ENCODE measurements at places on chromosomes 1 and 21. TPM values are rescaled to one million over a fixed set of nuclear protein-coding genes. Genes with fewer than 3 reads are reported as not detected.

The ANGPTL3 gene
- total RNA-seq: not detected

The SPAG17 gene
- total RNA-seq: not detected

The PSMB4 gene
- total RNA-seq: 292 TPM

The CHAF1B gene
- total RNA-seq: 27.4 TPM

- DNase-seq: no peak
Observed at GRCh38 chr1:181152892-181153633, 64.6 kb downstream of the IER5 start.

The FAM229A gene
- 2.6 TPM for total RNA-seq

DNA sequence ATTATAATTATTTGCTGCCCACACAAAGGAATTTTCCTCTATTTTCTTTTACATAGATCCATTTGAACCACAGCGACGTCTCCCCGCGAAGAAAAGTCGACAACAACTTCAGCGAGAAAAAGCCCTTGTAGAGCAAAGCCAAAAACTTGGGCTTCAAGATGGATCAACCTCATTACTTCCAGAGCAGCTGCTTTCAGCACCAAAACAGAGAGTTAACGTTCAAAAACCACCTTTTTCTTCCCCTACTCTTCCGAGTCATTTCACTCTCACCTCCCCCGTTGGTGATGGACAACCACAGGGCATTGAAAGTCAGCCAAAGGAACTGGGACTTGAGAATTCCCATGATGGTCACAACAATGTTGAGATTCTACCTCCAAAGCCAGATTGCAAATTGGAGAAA, 7.2 kb downstream of the GORAB start:
- no peak for DNase-seq

- no peak for DNase-seq
Observed at GRCh38 chr1:6694121-6694713, 7.4 kb downstream of the DNAJC11 start.

The PRDM16 gene
- total RNA-seq: 0.21 TPM

GRCh38 chr1:30536530-30536929, 186.9 kb downstream of the MATN1 start:
- no peak for DNase-seq

The PLA2G2A gene
- total RNA-seq: not detected

DNA sequence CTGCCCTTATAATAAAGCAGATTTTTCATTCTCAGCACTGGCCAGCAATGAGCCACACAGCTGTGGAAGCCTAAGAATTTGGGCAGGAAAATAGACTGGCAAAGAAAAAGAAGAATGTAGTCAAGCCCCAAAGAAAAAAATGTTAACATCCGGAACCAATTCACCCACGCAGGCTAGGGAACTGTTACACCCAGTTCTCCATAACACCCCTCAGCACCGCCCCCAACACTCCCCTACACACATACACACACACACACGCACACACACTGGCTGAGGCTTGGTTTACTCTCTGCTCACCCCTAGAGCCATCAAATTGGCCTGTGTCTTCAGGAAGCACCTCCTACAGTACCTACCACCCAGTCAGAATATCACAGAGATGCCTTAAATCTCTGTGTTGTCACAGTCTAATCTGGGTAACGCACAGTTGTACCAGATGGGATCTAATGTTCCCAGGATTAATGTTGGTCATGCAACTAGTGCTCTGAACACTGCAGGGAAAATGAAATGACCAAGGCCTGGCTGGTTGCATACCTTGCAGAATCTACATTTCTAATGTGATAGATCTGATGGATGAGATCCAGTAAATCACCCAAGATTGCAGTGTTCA, 14.5 kb downstream of the TBX15 start:
- DNase-seq: no peak

The PDZK1IP1 gene
- not detected for total RNA-seq

DNA sequence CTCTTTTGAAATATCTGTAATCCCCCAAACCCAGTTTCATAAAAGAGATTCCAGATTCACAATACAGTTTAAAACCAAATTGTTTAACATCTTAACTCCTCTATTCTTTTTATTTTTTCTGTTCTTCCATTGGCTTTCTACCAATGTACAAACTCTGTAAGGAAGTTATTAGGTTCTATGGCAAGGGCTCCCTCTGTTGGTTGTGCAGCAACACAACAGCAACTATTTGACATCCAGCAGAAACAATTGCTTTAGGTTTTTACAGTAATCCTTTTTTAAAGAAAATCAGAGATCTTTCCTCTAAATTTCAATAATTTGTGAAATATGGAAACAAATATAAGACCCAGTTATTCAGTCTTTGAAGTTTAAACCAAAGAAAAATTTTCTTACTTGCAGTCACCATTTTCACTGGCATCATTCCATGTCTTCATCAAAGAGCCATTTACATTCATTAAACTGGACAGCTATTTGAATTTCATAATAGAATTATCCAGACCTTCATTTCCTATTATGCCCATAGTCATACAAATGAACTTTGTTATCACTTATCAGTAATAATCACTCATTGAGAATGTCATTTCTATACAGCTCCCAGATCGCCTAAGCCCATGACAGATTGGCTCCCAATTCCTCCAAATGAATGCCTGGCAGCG, 46.5 kb upstream of the RNF11 start:
- DNase-seq: peak; percentile 66

GRCh38 chr1:191320062-191320461, 838.2 kb upstream of the RGS18 start:
- no peak for DNase-seq

The PODN gene
- not detected for total RNA-seq

DNA sequence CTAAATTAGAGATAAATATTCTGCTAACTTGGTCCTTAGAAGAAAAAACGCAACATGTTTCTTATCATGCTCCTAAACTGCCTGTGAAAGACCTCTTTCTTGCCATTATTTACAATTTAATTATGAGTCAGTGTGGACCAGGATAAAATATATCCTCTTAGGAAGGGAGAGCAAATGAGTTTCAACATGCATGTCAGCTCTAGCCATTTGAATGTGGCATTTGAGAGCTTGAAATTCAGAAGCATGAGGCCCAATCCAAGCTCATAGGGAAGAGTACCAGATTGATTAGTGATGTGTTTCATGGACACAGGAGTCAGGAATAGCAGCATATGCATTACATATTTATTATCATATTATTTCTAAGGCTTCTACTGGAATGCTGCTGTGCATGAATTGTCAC, 39.3 kb downstream of the TBX15 start:
- no peak for DNase-seq

The TSACC gene
- total RNA-seq: 0.73 TPM

DNA sequence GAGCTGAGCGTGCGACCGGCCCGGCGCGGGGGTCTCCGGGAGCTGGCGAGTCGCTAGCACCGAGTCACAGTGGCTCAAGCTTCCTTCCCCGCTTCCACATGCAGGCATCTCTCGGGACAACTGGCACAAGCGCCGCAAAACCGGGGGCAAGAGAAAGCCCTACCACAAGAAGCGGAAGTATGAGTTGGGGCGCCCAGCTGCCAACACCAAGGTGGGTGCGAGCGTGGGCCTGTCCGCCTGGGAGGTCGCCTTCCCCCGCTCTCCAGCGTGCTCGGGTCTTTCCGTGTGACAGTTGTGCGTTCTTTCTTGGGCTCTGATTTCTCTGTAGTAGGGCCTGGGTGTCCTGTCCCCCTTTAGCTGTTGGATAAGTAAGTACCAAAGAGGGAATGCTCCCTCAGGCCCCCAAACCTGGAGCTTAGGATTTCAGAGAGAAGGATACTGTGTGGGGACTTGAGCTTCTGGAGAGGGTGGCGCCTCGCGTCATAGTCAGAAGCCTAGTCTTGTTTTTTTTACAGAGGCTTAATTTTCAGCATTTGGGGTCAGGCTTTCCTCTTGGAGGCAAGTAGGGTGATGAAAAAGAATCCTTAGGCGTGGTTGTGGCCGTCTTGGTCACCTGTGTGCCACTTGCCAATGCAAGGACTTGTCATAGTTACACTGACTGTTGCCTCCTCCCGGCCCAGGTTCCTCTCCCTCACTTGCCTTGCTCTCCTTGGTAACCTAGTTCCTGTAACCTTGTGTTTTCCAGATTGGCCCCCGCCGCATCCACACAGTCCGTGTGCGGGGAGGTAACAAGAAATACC, 790 bp downstream of the RPS8 start:
- DNase-seq: peak; percentile 54

The DISP1 gene
- total RNA-seq: 2.0 TPM

The UBE2J2 gene
- 62.3 TPM for total RNA-seq

The C1QC gene
- total RNA-seq: not detected

GRCh38 chr1:18956193-18957135, at the start of gene IFFO2:
IFFO2 (minus strand) TSS chr1:18956676; CDS start chr1:18956332, 344 bp downstream.
- DNase-seq: peak; percentile 97

GRCh38 chr1:240683576-240683975, 71.6 kb upstream of the GREM2 start:
- no peak for DNase-seq

- no peak for DNase-seq
Observed at GRCh38 chr1:71657891-71658679, 577.2 kb upstream of the ZRANB2 start.

GRCh38 chr1:41838266-41838665, 80.5 kb downstream of the HIVEP3 start:
- no peak for DNase-seq

- DNase-seq: no peak
Observed at GRCh38 chr1:198632007-198632406, 6.8 kb upstream of the PTPRC start.
